ENCODE measurements at places on chromosomes 7 and 10.

- DNase-seq = no peak
These were observed 413 bp downstream of the BUD31 start for GRCh38 chr7:99409192-99409572.

DNA sequence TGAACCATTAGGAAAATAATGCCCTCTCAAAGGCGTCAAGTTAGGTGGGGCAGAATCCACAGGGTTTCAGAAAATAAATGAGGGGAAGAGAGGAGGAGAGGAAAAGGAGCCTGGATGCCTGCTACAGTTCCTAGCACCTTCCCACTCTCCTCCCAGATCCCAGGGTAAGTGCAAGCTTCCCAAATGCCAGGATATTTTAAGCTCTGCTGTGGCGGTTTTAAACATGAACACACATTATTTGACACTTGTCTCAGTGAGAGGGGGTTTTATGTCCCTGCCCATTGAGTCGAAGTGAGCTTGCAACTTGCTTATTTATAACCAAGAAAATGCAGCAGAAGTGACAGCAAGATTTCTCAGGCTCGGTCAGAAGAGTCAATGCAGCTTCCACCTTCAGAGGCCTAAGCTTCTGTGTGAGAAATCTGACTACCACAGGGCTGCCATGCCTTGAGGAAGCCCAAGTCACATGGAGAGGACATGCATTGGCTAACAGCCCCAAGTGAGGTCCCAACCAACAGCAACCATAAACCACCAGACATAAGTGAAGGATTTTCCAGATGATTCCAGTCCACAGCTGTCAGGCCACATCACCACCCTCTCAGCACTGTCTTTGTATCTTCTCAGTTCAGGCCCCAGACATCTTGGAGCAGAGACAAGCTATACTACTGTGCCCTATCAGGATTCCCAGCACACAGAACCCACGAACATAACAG lies 17.9 kb upstream of the BMPER start:
- no peak for DNase-seq

- no peak for DNase-seq
These were observed 65.3 kb downstream of the TET1 start for GRCh38 chr10:68625316-68625921.

DNA sequence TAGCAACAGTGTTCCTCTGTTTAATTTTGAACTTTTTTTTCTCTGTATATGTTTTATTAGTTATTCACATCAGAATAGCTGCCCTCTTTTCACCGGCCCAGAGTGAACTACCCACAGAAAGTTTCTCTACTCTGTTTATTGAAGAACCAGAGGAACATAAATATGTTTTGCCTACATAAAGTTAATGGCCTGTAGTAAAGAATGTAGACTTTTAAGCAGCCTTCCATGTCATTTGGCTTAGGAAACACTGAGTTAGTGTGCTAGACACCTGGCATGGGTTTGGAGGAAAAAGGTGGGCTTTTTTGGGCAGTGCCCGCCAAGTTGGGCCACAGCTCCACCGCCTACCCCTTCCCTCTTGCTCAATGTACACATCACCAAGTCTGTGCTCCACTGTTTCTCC lies 8.9 kb upstream of the MEST start:
- DNase-seq = no peak

GRCh38 chr7:92785923-92786322 lies 50.5 kb downstream of the CDK6 start:
- no peak for DNase-seq

Data from stimulated activated CD4-positive, alpha-beta T cell treated with anti-CD3 and anti-CD28 coated beads, TNF-alpha, amount 100 ng/mL, for 1 hour (primary cell).